ENCODE measurements at places on chromosomes 13 and 19.

DNA sequence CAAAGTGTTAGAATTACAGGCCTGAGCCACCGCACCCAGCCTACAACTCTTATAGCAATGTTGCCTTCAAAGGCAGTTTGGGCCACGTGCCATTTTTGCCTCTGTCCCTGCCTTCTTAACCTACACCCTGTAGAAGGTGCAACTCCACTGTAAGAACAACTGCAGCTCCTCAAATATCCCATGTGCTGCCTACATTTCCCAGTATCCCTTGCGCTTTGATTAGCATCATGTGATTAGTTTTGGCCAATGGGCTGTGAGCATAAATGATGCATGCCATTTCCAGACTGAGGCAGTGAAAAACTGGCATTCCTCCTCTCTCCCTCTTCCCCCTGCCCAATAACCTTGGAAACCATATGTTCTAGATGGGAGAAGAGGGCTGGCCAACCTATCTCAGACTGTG lies 75.2 kb upstream of the MRI1 start:
- DNase-seq, result no peak

GRCh38 chr19:47707135-47707925 lies 5.9 kb upstream of the EHD2 start:
- peak; percentile 69 for DNase-seq

- DNase-seq, result peak; percentile 88
Observed at GRCh38 chr19:18436671-18437490, 1.1 kb downstream of the ISYNA1 start.

- no peak for DNase-seq
Observed at GRCh38 chr19:3029065-3029923, at the start of gene TLE2. TSS of gene TLE2 (minus strand) at chr19:3029280. CDS start at chr19:3028904, 376 bp downstream.

DNA sequence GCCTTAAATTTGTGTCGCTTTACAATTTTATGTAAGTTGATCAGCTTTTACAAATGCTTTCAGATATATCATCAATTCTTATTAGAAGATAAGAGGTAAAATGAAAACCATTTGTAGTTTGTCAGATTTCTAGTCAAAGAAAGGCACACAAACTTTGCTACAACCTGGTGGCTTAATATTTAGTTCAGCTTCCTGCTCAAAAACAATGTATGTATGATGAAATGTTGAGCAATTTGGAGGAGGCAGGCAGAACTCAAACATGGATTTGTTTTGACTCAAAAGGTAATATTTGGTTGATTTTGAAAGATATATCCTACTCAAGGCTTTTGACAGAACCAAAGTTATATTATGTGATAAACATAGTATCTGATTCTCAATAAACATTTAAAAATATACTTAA lies 24.2 kb downstream of the NEK5 start:
- DNase-seq, result no peak

- DNase-seq, result no peak
Observed at GRCh38 chr13:74388626-74389025, 254.4 kb upstream of the KLF12 start.

DNA sequence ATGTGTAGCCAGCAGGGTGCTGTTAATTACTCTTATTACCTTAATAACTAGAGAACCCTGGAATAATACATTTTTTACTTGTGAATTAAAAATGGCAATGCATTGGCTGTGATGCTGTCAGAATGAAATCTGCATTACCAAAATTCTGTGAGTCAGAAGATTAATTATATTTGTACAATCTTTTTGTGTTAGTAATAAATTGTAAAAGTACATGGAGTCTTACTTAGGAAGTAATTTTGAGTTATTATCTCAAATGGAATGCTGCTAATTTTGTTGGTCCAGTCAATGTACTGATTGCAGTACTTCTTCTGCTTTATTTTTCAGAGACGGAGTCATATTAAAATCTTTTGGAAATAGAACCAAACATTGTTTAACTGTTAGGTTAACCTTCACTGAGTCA lies 152.0 kb upstream of the SLC10A2 start:
- DNase-seq, result no peak

DNA sequence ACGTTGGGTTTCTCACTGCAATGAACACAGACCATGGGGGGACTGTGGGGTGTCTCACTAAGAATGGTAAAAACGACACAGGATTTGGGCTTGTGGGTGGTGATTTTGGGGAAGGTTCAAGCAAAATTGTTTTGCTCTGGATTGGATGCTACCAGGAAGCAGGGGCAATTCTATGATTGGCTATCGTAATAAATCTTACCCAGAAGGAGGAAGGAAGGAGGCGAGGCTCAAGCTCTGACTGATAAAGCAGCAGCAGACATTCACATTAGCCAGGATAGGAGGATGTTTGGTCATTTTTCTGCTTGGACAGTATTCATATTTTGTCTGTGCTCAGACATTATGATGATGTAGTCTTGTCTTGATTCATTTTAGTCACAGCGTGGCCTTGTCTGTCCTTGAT lies 1.5 kb downstream of the ZNF576 start:
- no peak for DNase-seq

DNA sequence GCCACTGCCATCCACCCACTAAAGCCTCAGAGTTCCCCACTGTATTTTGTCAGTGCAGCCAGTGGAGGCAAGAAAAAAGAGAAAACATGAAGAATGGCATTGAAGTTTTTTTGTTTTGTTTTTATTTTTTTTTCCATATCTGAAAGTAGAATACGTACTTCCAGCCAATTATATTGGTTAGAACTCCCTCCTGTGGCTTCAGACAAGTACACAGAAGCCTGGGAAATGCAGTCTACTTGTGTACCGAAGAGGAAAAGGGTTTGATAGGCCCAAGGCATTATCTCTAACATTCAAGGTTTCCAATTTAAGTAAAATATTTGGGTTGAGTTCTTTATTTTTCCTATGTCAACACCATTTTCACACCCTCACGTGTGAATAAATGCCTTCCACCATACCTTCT lies 696.2 kb upstream of the GPC6 start:
- no peak for DNase-seq

GRCh38 chr13:88281841-88282240 lies 610.7 kb downstream of the SLITRK5 start:
- no peak for DNase-seq

DNA sequence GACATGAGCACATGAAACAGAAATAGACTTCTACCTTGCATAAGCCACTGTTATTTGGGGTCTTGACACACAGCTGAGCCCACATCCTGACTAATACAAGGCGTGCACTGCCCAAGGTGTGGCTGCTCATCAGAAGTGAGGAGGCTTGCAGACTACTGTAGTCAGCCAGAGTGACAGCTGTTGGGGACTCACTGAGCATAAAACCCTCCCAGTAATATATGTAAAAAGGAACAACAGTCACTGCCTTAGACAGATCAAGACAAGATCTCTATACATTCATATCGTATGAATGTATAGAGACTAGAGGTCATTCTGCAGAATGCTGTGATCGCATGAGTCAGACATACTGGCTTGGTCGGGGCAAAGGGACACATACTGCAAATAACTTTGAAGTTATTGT lies 4.1 kb upstream of the C1QTNF9B start:
- no peak for DNase-seq

DNA sequence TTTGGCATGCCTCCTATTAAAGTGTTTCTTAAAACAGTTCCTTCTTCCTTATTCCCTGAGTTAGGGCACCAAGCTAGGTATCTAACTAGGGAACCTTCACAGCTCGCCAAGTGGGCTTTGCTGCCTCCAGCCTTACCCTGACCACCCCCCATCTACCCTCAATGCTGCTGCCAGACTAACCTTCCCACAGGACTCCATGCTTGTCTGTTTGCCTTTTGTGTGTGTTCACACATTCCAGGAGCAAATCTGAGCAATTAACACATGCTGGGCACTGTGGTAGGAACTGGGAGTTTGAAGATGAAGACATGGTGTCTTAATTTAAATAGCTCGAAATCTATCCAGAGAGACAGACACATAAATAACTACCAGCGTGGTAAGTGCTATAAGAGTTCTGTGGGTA lies 185.2 kb downstream of the MZT1 start:
- no peak for DNase-seq

DNA sequence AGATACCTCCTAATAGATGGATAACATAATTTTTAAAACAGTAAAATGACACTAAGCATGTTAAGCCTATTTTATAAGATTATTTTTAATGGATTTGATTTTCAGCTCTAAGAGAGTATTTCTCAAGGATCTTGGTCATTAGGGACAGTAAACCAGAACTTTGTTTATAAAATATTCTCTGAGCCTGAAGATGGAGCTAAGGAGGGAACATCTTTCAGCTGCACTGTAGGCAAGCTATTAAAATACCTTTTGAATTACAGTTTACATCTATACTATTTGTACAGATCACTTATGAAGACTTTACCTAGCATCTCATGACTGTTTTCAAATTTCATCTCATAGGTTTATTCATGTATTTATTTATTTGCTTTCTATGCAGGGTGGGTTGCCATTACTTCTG lies 345.3 kb downstream of the MYO16 start:
- DNase-seq, result no peak

GRCh38 chr19:3855320-3855719 lies 13.5 kb downstream of the ZFR2 start:
- DNase-seq, result no peak

DNA sequence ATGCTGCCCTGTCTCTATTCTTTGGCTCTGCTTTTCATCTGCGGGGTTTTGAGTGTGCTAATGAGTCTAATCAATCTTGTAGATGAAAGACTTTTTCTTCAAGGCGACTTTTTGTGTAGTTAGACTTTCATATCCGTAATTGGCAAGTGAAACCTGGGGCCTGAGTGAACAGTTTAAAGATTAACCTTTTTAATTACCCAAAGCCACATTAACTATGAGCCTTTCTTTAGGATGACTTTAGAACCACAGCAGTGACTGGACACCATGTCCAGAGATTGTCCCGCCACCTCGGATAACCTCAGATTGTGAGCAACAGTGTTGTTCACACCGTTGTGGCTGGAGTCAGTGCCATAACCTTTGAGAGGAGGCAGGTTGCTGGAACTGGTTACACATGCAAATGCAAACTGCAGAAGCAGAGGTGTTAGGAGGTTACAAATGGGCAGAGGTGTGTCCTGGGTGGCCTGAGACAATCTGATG lies 58.7 kb downstream of the SIAH3 start:
- no peak for DNase-seq

- no peak for DNase-seq
Observed at GRCh38 chr13:76646946-76647345, 239.3 kb downstream of the KCTD12 start.

- DNase-seq, result no peak
Observed at GRCh38 chr13:112902101-112902651, 66.8 kb upstream of the MCF2L start.

DNA sequence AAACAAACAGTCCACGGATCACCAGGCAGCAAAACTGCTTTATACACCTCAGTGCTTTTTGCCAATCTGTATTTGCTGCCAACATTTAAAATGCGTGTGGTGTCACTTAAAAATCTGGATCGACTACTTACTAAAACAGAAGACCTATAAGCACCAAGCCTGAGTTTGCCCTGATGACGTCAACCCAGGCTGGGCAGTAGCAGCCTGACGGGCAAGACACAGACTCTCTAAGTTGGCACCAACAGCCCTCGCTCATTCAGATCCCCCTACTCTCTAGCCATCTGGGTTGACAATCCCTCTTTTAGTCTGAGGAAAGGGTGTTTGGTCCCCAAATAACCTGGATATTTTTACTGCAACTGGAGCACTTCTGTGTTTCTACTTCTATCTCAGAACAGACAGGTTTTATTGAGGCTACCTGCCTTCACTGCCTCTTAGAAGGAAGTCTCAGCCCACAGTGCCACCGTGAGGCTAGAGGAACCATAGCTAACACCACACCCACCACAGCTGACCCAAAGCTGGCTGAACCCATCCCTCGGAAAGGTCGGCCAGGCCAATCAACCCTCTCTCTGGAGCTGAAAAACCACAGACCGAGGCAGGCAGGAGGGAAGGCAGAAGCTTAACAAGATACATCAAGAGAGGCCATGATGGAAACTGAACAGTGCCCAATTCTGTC lies 6.9 kb downstream of the SUGP2 start:
- no peak for DNase-seq

- DNase-seq, result no peak
Observed at GRCh38 chr13:32316028-32316339, 676 bp downstream of the BRCA2 start.

DNA sequence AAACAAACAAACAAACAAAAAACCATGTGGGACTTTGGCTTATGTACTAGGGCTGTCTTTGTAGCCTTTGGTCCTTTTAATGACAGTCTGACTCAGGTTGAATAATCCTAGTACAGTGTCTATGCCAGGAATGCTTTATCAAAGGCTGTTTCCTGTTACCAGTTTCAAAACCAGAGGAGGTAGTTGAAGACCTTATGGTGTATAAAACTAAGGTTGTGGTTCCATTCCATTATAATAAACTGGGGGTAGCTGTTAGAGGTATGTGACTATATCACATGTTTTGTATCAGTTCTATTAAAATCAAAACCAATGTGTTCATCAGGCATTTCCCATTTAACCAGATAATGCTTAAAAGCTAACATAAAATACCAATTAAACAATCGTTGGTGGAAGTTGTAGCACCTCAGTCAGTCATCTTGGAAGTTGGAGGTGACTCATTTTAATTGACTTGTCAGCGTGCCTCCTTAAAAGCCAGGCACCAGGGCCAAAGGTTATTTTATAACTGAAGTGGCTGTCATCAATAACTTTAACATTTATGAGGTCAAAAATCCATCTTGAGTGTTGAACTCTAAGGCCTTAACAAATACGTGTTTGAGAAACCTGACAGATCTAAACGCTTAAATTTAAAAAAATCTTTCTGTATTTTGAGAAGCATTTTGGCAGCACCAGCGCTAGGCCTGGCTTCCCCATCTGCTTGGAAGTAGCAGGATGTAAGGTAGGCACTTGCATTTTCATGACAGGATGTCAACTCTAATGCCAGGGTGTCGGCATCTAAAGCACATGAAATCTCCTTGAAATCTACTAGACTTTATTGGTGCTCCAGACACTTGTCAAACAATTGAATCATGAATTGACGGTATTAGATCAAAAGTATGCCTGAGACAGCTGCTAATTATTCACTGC lies 162.5 kb downstream of the LMO7 start:
- DNase-seq, result no peak

DNA sequence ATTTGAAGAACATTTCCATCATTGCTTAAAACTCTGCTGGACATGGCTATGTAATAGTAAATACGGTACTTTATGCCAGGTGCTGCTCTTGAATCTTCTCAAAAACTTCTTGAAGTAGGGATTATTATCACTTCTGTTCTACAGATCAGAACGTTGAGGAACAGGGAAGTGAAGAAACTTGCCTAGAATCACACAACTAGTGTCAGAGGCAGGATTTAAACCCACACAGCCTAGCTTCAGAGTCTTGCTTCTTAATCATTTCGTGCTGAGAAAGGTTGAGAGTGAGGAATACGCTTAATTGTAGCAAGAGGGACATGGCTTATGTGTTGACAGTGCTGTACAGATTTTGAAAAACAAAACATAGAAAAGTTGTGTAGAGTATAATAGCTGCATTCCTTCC lies 13.5 kb downstream of the TM9SF2 start:
- no peak for DNase-seq

- DNase-seq, result no peak
Observed at GRCh38 chr19:1169411-1169791, 4.7 kb downstream of the SBNO2 start.

- no peak for DNase-seq
Observed at GRCh38 chr13:79307866-79308298, 98.2 kb downstream of the RBM26 start.
